Right ventricle myocardium inferior (tissue), 1 donor: ENCODE measurements at places on chromosomes 7 and 10. TPM values are rescaled to one million over a fixed set of nuclear protein-coding genes. Genes with fewer than 3 reads are reported as not detected.

The PPP1R3C gene
- total RNA-seq, result 137 TPM

DNA sequence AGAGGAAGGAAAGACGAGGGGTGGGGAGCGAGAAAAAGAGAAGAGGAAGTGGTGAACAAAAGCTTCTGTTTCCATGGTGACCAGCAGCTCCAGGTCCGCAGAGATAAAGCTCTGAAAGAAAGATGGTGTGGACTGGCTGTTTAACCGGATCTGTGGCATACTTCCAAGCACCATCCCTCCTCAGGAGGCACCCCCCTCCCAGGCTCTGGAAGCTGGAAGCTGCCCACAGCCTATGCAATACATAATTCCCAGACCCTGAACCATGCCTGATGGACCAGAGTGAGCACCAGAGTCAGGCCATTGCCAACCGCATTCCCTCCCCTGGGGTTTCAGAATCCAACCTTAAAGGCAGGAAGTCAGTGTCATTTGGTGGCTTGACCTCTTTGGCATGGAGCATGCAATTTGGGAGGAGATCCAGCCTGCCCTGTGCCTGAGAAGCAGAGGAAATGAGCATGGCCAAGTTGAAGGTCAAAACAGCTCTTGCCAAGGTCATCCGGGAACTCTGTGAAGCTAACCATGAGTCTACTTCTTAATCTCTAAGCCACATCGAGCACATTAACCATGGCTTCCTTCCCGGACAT, 22.2 kb upstream of the CPXM2 start:
- DNase-seq, result no peak

The FAM24B gene
- 1.0 TPM for total RNA-seq

DNA sequence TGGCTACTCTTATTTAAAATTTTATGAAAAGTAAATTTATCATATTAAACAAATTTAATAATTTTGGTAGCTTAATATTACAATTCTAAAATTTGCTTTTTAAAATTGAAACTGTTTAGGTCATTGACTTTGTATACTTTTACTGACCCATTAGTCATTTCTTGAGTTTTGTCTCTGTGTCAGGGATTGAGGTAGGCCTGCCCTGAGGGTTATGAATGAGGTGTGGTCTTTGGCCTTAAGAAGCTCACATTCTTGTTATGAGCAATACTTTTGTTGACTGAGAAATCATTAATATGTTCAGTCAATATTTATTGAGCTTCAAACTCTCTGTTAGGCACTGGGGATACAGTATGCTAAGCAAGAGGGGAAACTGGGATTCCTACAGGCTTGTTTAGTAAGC, 47.0 kb upstream of the RPA3 start:
- no peak for DNase-seq

DNA sequence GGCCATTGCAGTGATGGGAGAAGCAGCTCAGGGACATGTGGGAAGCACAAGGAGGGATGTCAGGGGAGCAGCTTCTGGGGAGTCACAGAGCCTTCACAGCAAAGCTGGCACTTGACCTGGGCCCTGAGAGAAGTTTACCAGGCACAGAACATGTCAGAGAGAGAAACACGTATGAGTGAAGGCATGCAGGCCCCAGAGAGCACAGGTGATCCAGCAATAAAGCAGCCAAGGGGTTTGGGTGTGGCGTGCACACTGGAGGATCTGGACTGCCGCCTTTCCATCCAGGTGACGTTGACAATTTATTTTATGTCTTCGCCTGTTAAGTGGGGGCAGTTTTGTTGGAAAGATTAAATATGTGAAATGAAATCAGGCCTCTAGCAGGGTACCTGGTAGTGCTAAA, 252.6 kb upstream of the COBL start:
- no peak for DNase-seq

GRCh38 chr7:69349291-69349690, 249.0 kb upstream of the AUTS2 start:
- no peak for DNase-seq

DNA sequence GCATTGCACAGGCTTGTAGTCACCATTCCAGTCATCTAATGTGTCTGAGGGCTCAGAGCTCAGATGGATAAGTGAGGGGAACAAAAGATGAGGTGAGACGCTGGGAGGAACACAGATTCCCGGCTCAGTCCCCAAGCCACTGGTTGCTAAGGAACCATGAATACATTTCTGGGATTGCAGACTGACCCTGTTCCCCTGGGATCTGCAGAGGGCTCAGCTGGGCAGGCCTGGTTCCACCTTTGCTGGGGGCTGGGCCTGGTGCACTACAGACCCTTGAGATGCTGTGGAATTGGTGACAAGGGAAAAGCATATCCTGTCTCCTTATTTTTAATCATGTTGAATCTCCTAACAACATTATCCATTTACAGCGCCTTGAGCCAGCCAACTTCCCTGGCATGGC, 19.2 kb downstream of the ELFN1 start:
- DNase-seq, result no peak

- peak; percentile 33 for DNase-seq
Measured at GRCh38 chr7:95582578-95583293, 13.6 kb downstream of the PDK4 start.

DNA sequence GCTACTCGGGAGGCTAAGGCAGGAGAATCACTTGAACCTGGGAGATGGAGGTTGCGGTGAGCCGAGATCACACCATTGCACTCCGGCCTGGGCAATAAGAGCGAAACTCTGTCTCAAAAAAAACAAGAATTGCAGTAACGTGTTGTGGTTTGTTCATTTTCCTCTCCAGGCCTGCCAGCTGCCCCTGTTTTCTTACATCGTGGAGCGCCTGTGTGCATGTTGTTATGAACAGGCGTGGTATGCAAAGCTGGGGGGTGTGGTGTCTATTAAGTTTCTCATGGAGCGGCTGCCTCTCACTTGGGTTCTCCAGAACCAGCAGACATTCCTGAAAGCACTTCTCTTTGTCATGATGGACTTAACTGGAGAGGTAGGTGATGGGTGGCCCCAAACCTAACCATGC, 52.1 kb downstream of the TRRAP start:
- DNase-seq, result no peak

GRCh38 chr10:112653215-112653614, 206.2 kb downstream of the VTI1A start:
- DNase-seq, result no peak

DNA sequence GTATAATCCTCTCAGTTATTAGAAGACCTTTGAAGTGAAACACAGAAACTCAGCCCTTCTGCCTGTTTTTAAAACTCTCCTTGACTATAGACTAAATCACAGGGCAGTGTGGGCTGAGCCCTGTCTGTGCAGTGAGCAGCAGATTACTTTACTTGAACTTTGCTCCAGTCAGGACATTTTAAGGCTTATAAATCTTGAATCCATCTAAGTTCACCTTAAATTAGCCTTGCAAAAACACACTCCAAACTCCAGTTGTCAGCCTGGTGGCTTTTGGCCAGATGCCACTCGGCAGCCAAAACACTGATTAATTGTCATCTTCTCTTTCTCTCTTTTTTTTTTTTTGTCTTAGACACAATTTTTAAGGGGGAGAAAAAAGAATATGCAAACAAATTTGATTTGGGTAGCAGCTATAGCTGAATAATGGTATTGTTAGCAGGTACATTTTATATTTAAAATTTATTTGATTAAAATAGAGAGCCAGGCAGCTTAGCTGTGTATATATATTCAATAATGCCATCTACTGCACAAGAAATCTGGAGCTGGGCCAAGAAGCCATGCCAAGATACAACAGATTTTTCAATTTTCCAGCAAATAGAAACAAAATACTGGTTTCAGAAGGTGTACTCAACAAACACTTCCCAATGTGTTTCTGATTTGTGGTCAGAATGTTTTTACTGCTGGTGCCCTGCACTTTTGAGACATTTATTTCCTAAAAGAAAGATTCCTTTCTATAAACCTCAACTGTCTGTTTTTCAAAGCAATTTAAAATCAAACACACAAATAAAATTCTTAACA, 247.7 kb downstream of the TFEC start:
- DNase-seq, result no peak

- no peak for DNase-seq
Measured at GRCh38 chr7:99106821-99107241, 37.1 kb downstream of the SMURF1 start.

The STOX1 gene
- 0.41 TPM for total RNA-seq

GRCh38 chr10:44947371-44948152, 12.0 kb upstream of the RASSF4 start:
- DNase-seq, result peak; percentile 57

The ANK3 gene
- 216 TPM for total RNA-seq

The LAMB1 gene
- total RNA-seq, result 83.2 TPM

The OPALIN gene
- total RNA-seq, result not detected

DNA sequence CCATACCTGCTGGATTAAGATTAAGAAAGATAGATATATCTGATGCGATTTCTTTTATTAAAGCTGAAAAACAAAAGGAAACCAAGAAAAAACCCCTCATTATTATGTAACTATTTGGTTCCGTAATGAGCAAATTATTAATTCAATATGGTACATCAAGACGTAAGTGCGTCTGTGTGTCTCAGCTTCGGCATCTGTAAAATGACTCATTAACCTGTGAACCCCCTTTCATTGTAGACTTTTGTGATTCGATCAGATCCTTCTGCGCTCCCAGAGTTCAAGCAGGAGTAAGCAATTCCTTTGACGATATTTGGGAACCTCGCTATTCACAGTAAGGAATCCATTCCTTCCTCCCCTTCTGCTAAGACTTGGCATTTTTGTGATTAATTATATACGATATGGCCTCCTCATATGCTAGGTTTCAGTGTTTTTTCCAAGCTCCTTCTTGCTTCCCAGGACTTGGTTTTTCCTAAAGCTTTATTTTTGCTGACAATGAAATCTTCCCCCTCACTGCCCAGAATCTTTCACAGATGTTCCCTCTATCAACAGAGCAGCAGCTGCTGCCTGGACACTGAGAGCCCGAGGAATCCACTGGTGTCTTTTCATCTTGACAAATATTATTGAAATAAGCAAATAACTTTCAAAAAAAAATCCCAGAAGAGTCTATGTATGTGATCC, 171.7 kb upstream of the CELF2 start:
- no peak for DNase-seq

GRCh38 chr10:113775686-113776294, 24.3 kb downstream of the PLEKHS1 start:
- DNase-seq, result no peak

GRCh38 chr7:30990673-30991170, 27.0 kb downstream of the GHRHR start:
- no peak for DNase-seq

GRCh38 chr10:3766046-3766756, 18.8 kb downstream of the KLF6 start:
- DNase-seq, result no peak

The KCNH2 gene
- total RNA-seq, result 97.3 TPM

The SORCS1 gene
- total RNA-seq, result 2.9 TPM

The CPVL gene
- total RNA-seq, result 50.6 TPM

- DNase-seq, result no peak
Measured at GRCh38 chr7:29599026-29599425, 35.4 kb downstream of the PRR15 start.

GRCh38 chr7:1917221-1918062, 247.4 kb downstream of the ELFN1 start:
- DNase-seq, result peak; percentile 65

DNA sequence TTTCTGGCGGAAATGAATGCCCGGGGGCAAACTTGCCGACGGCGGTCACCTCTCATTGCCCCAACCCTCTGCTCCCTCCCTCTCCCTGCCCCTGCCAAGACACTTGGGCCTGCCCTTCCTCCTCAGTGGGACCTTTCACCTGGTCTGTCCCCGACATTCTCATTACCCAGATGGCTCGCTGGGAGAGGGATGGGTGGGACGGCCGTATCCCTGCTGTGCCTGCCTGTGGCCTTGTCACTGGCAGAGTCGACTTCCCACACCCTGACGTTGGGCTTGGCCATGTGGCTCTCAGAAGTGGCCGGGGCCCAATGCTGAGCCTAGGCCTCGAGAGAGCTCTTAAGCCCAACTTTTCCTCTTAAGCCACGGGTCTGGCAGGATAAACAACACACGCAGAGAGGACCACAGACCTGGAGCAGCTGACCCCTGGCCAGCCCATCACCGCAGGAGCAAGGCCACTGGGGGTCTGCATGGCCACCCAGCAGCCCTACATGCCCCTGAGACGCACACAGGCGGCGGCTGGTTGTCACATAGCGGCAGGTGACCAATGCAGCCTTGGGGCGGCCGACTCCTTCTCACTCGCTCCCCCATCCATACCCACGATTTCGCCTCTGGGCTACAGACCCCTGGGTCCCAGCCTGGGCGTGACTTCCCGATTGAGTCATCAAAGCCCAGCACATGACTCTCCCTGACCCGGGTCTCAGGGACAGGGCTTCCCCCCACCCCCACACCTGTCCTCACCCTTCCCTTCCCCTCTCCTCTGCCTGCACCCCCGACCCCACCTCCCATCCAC, 40.1 kb downstream of the SLC29A4 start:
- peak; percentile 64 for DNase-seq

- no peak for DNase-seq
Measured at GRCh38 chr10:106795619-106796018, 368.9 kb downstream of the SORCS1 start.

GRCh38 chr10:83122336-83122735, 1017.0 kb upstream of the GHITM start:
- DNase-seq, result no peak

The EMX2 gene
- total RNA-seq, result not detected

DNA sequence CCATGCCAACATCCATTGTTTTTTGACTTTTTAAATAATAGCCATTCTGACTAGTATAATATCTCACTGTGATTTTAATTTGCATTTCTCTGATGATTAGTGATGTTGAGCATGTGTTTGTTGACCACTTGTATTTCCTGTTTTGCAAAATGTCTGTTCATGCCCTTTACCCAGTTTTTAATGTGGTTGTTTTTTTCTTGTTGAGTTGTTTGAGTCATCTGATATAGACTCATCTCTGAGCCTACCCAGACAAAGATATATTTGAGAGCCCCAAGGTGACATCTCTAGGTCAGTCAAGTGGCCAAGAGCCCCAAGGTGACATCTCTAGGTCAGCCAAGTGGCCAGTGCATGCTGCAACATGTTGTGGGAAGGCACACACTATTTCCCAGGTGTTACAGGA, 224.7 kb downstream of the HECW1 start:
- no peak for DNase-seq

DNA sequence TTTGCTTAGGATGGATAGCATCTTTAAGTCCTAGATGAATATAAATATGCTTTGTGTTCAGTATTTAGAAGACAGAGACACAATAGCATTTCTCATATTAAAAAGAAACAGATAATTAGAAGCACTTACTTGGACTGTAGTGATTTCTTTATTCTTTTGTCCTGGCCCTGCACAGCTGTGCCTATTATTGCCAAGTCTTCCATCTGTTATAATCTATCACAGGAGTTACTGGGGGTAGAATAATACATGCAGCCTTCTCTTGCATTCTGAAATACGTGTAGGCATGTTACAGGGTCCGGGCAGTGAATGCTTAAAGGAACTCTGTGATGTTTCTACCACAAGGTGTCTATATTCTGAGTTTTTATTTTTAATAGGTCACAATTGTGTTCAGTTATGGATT, 461.5 kb upstream of the COBL start:
- no peak for DNase-seq
